ENCODE measurements at places on chromosomes 5 and 9. TPM values are rescaled to one million over a fixed set of nuclear protein-coding genes. Genes with fewer than 3 reads are reported as not detected.
A peak's percentile ranks its signal among the peaks of the same experiment; 100 is the strongest.

The NXNL2 gene
- polyA plus RNA-seq = not detected

The SLC27A6 gene
- not detected for polyA plus RNA-seq

DNA sequence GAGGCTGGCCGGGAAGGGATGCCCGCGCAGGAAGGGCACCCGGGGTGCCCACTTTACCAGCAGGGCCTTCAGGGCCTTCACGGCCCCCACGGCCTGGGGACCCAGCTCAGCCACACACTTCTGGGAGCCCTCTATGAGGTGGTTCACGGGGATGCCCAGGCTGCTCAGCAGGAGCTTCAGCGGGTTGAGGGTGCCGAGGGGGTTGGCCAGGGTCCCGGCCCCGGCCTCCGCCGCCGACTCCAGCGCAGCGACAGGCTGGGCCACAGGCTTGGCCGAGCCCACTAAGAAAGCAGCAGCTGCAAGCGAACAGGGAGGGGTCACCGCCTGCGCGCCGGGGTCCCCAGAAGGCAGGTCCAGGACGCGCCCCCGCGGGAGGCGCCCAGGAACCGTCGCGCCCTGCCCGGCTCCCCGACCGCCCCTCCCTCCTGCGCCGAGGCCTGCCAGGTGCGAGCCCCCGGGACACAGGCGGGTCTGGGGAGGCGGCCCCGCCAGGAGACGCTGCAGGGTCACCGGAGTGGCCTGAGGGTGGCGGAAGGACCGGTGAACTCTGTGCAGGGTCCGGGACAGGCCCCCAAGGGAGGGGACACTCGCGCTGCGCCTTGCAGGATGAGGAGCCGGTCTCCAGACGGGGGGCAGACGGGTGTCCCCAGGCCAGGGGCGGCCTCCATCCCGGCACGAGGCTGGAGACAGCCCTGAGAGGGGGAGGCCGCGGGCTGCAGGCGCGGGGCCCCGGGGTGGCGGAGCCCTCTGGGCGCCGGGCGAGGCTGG is 572 bp downstream of the SCGB3A1 start:
- DNase-seq = no peak

GRCh38 chr9:125337236-125337635 is 75.6 kb downstream of the GAPVD1 start:
- no peak for DNase-seq

The GPRIN1 gene
- 3.4 TPM for polyA plus RNA-seq

DNA sequence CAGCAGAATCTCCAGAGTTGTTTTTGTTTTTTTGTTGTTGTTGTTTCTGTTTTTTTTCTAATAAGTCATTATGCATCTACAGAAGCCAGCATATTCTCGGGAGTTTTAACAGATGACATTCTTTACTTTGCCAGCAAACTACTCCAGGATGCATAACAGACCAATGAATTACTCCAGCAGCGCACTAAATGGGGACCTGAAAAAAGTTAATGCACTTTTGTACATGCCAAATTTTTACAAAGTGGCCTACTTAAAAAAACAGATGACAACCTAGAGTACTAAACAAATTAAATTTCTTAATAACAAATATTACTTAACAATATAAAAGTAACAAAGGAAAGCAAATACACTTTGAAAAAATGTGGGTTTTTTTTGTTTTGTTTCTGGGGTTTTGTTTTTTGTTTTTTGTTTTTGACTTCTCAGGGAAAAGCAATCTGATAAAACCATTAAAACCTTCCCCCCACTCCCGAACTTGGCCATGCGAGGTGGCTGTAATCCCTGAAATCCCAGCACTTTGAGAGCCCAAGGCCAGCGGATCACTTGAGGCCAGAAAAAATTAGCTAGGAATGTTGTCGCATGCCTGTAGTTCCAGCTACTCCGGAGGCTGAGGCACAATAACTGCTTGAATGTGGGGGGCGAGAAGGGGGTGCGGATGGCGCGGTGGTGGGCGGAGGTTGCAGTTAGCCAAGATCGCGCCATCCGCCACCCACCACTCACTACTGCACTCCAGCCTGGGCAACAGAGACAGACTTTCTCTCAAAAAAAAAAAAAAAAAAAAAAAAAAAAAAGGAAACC is 352.4 kb downstream of the CETN3 start:
- DNase-seq = no peak

- peak; percentile 6 for DNase-seq
Observed at GRCh38 chr5:101942321-101942882, 353.7 kb downstream of the SLCO4C1 start.

The SHOC1 gene
- 0.05 TPM for polyA plus RNA-seq

DNA sequence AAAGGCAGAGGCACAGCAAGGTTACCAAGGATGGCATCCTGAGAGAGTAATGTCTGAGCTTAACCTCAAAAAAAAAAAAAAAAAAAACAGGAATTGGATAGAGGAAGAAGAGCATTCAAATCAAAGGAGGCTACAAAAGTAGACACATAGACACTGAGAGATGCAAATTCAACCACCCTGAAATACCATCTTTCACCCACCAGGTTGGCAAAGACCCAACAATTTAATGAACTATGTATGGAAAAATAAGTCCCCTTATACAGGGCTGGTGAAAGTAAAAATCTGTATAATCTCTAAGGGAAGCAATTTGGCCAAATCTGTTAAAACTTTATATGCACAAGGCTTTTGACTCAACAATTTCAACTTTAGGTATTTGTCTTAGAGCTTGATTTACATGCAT is 4.9 kb downstream of the NADK2 start:
- no peak for DNase-seq

The OR1N2 gene
- not detected for polyA plus RNA-seq

The IL13 gene
- not detected for polyA plus RNA-seq

GRCh38 chr5:54671111-54671531 is 153.6 kb downstream of the SNX18 start:
- peak; percentile 53 for DNase-seq

The HRH2 gene
- polyA plus RNA-seq = not detected

DNA sequence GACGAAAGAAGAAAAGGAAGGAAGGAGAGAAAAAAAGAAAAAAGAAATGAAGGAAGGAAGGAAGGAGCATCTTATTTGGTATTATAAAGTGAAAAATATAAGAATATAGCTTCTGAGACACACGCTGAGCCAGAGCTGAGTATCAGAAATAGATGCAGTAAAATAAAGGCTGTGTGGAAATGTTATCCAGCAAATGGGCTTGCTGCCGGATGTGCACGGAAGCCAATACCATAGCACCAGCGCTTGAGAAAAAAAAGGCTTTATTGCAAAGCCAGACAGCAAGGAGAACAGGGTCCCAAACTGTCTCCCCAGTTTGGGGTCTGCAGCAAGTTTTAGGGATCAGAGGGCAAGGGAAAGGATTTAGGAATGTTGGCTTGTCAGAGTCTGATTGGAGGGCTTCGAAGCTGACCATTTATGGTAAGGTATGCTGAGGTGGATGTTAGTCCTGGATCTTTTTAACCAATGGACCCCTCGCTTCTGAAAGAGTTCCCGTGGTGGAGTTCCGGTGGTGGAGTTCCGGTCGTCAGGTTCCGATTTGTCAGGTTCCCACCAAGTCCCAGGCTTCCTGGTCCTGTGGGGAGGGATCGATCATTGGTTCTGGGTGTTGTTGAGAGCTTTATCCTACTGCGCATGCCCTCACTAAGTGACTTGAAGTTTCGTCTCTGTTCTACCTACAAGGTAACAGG is 70.4 kb downstream of the SFXN1 start:
- no peak for DNase-seq

GRCh38 chr5:58934629-58935097 is 351.8 kb downstream of the RAB3C start:
- DNase-seq = no peak

- no peak for DNase-seq
Observed at GRCh38 chr5:43947935-43948334, 345.0 kb downstream of the NNT start.

The PDCD1LG2 gene
- polyA plus RNA-seq = not detected

GRCh38 chr5:132901730-132902129 is 28.3 kb downstream of the LEAP2 start:
- DNase-seq = no peak

DNA sequence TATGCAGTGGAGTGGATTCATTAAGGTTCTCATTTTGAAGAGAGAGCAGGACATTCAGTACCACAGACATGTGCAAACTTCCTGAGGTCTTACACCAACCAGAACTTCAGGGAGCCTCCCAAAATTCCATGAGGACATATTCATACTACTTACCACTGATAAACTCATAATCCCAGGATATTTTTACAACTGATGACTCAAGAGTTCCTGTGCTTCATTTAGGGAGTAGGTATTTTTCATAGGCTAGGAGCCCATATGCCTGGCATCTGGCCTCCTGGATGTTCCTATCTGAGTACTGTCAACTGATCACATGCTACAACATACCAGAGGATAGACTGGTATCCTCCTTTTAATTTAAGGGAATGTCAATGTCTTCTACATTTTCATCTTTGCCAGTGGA is 578.0 kb downstream of the EFNA5 start:
- no peak for DNase-seq

DNA sequence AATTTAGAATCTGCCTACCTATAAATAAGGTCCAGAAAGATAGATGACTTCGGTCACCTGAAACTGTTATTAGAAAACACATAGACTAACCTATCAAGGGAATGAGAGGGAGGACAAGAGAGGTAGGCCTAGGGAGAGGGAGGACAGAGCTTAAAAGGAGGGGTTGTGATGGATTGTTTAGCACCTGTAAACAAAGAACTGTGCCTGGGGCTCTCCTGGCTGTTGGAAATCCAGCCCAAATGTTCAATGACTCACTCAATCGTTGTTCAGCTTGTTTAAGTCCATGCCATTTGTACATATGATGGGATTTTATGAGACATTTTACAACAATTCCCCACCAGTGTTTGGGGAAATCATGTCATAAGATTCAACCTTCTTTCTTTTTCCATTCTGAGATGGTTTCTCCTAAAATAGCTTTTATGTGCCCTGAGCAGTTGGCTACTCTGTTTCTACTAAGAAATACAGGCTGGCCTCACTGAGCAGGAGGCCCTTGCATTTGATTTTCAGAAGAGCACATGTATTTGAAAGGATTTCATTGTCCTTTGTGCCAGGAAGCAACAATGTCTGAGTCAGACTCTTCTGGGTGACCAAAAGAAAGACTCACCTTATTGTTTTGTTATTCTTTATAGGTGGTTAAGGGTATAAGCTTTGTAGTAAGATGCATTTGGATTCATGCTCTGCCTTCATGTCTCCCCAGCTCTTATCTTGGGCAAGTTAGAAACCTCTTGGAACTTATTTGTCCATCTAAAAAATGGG is 48.2 kb upstream of the GPR151 start:
- DNase-seq = no peak

DNA sequence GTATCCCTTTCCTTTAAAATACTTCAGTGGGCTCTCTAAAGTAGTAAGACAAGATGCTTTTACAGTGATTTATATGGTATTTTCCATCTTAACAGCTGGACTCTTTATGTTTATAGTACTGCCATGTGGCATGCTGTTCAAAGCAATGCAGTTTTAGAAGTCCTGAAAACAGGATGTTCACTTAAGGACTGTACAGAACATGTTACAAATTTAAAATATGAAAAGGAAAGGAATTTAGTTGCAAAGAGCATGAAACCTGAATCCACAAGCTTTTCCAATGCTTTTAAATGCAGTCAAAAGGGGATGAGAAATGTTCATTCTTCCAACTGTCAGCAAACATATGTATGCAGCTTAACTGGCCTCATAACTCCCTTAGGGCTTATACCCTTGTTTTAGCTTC is 580.2 kb downstream of the EFNA5 start:
- DNase-seq = peak; percentile 34

- DNase-seq = peak; percentile 67
Observed at GRCh38 chr9:105414947-105415661, 32.7 kb upstream of the FSD1L start.

DNA sequence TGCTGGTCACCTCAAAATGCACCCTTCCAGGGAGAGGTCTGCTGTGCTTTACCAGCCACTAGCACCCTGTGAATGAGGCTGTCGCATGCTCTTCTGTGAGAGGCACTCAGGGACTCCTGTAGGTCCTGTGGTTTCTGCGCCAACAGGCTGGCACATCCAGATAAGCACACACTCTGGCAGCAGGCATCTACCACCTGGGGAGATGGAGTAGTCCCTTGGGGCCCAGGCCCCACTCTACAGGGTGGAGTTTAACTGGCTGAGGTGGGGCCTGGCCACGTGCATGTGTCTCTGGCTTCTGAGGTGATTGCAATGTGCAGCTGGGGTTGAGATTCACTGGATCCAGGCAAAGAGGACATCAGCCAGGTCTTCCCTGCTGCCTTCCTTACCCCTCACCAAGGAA is 32.3 kb downstream of the TMEM174 start:
- DNase-seq = no peak

GRCh38 chr9:120944434-120944843 is 17.8 kb upstream of the TRAF1 start:
- DNase-seq = no peak

DNA sequence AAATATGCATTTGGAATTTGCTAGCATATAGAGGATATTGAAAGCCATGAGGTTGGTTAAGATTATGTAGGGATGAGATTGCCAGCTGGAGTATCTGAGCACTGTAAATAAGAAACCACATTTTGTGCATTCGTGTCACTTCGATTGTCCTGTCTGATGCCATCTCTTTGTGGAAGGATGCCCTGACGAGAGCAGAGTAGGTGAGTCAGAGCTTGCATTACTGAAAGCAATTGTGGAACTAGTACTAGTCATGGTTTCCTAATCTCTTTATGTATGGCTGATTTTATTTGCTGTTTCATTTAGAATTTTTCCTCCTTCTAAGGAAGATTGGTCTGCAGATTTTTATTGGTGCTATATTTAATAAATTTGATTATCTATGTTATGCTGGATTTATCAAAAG is 14.5 kb upstream of the TAS2R1 start:
- DNase-seq = no peak

The CHSY3 gene
- 5.3 TPM for polyA plus RNA-seq

DNA sequence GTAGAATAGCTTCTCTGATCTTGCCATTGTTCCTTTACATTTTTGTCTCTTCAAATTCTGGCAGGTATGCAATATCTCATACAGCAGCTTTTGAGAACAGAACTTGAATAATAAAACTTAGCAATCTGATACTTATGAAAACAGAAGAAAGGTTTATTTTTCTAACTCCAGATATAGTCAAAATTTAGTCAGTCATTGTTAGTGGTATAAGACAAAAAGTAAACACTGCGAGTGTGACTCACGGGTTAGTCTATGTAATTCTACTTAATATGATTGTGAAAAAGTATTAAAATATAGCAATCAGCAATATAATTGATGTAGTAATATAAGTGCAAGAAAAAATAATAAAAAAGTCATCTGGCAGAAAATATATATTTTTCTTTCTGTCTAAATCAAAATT is 910.4 kb downstream of the DNAH5 start:
- DNase-seq = no peak

DNA sequence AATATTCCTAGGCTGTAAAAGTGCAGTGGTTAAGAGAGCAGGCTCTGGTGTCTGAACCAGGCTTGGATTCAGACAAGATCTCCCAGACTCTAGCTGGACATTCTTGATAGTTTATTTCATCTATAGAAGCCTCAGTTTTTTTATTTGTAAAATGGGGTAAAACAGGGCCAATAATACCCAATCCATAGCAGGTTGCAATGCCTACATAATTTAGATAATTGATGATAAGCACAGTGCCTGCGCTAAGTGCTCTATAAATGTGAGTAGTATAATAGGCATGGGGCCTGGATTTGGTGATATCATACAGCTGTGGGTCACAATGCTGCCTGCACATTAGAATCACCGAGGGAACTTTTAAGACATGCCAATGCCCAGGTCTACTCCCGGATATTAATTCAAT is 603.5 kb downstream of the ISL1 start:
- no peak for DNase-seq

GRCh38 chr5:168360521-168361285 is 69.3 kb downstream of the WWC1 start:
- no peak for DNase-seq

- no peak for DNase-seq
Observed at GRCh38 chr5:179387151-179388110, 42.2 kb upstream of the ADAMTS2 start.

- DNase-seq = no peak
Observed at GRCh38 chr9:106528158-106528557, 334.8 kb upstream of the ZNF462 start.

The PCA3 gene
- 3.4 TPM for polyA plus RNA-seq

Measured in muscle of arm (tissue), 14 donors.